Midbrain (tissue), 1 donor: ENCODE measurements at places on chromosomes 4 and X.
A peak's percentile ranks its signal among the peaks of the same experiment; 100 is the strongest.

DNA sequence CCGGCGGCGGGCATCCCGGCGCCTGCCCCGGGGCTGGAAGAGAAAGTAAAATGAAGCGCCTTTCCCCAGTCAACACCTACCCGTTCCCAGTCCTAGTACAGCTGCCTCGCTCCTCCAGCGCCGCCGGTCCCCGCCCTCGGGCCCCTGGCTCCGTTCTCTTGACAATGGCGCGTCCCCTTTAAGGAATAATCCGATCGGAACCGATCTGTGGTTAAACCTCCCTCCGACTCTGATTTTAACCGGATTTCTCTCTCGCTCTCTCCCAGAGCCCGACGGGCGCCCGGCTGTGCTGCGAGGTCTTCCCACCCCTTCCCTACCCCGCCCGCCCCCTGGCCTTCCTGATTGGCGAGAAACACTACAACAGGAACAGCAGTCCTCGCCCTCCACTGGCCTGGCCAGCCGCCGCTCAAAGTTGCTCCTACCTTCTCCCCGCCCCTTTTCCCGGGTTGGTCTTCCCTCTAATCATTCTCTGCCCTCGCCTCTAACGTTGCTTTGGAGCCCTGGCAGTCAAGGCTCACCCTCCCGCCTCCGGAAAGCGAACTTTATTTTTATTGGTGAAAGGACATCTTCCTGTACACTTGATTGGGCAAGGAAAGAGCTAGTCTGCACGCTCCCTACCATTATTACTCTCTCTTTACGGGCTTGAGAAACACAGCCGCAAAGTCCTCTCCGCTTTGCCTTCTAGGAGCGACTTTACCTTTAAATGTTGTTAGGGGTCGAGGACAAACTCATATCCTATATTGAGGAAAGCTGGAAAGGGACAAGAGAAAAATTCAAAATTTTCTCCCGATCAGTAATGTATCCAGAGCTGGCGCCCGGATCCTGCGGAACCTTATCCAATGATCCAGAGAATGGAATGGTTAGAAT is at the start of gene FRYL:
TSS of gene FRYL (minus strand) at position 282 of the 867 bp plus-strand sequence. CDS start 145,869 bp downstream, outside the sequence.
- DNase-seq: peak; percentile 100

DNA sequence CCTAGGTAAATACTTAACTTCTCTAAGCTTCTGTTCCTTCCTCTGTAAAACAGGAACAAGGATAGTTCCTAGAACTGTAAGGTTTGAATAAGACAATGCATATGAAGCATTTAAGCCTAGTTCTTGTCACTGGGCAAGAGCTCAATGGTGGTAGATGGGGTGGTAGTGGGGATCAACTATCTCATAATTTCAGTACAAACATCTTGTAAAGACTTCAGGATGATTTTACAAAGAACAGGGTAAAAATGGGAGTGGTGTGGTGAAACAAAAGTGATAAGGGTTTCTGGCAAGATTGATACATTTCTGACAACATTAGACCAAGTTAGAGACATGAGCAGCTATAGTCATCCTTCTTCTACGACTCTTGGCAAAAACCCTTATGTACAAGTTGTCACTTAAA is 137.8 kb downstream of the SCFD2 start:
- DNase-seq: no peak

DNA sequence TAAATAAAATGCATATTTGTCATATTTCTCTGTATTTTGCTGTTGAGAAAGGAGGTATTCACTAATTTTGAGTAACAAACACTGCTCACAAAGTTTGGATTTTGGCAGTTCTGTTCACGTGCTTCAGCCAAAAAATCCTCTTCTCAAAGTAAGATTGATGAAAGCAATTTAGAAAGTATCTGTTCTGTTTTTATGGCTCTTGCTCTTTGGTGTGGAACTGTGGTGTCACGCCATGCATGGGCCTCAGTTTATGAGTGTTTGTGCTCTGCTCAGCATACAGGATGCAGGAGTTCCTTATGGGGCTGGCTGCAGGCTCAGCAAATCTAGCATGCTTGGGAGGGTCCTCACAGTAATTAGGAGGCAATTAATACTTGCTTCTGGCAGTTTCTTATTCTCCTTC is 3.3 kb downstream of the HTT start:
- no peak for DNase-seq

GRCh38 chrX:11566173-11566572 is 99.5 kb downstream of the ARHGAP6 start:
- no peak for DNase-seq

GRCh38 chrX:140391313-140391712 is 113.6 kb downstream of the SOX3 start:
- peak; percentile 2 for DNase-seq

- no peak for DNase-seq
Measured at GRCh38 chr4:11297627-11298026, 131.1 kb downstream of the HS3ST1 start.

- DNase-seq: no peak
Measured at GRCh38 chrX:53280331-53281320, 758 bp downstream of the IQSEC2 start.

DNA sequence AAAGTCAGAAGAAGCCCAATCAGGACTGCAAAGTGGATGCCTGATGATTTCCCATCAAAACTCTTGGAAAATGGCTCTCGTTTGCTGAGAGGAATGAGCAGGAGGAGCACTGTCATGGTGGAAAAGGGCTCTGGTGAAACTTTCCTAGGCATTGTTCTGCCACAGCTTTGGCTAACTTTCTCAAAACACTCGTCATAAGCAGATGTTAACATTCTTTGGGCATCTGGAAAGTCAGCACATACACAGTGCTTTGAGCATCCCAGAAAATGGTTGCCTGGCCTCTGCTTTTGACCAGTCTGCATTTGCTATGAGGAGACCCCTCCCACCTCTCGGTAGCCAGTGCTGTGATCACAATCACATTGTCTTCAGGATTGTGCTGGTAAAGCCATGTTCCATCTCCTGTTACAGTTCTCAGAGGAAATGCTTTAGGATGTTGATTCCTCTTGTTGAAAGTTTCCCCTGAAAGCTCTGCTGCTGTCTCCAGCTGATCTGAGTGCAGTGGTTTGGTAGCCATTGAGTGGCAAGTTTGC is 25.2 kb upstream of the TBC1D14 start:
- no peak for DNase-seq

GRCh38 chr4:38672074-38672396 is 8.0 kb downstream of the KLF3 start:
- DNase-seq: no peak

DNA sequence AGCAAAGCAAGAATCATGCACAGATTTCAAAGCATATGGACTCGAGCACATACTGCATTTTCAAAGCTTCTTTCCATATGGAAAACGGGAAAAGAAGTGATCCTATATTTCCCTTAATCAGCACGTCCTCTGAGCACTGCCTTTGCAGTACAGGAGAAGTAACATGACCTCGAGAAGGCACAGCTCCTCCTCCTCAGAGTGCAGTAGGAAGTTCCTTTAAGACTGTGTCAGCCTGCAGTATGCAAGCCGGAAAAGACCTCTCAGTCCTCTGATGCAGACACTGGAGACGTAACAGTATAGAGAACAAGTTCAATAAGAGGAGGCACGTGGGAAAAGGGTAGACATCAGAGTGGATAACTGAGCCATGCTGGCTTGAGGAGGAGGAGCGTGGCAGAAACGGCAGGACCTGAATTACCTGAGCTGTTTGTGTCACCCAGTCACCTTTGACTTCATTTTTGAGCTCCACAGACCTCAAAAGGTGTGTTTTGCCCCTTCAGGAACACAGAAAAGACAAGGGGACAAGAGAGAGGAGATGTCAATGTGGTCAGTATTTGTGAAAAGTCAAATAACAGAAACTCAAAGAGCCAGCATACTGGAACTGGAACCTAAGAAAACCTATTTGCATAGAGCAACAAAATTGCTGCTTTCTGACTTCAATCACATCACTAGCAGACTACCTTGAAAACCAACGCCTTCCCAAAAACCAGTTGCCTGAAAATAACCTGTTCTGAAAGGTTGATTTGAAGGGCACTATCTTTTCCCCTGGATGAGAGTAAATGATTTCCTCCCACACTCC is 20.8 kb downstream of the IRF2 start:
- DNase-seq: peak; percentile 29

DNA sequence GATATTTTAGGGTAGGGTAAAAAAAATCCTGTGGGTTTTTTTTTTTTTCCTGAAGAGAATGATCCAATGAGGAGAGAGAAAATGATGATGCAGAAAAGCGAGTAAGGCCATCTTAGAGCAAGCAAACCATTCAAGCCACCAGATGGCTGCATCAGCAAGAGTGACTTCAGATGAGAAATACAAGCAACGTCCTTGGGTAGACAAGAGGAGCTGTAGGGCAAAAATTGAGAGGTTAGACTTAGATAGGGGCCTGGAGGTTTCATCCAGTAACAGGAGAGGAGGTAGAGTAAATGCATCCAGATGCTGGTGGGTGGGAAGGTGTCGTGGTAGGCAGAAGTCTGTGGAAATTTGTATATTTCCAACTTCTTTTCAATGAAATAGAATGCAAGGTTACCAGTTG is 14.6 kb downstream of the FTHL17 start:
- no peak for DNase-seq

- no peak for DNase-seq
Measured at GRCh38 chr4:140666889-140667614, 89.1 kb downstream of the TBC1D9 start.

DNA sequence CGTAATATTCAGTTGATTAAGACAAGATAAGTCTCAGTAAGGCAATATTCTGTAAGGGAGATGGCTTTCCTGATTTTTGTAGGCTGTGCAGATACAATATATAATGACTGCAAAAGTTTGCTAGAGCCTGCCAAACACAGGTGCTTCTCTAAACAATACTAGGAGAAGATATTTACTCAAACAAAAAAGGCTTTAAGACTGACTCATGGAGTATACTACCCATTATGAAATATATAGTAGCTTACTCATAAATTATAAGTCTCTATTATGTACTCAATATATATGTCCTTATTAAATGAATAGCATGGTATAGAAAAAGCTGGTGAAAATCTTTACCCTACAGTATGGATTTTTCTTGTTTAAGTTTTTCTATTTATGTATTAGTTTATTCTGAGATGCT is 93.2 kb upstream of the IL15 start:
- DNase-seq: no peak

- no peak for DNase-seq
Measured at GRCh38 chr4:129246145-129246544, 150.2 kb downstream of the C4orf33 start.

GRCh38 chr4:183941964-183942363 is 36.9 kb downstream of the STOX2 start:
- no peak for DNase-seq

GRCh38 chr4:113071274-113071673 is 21.8 kb downstream of the ANK2 start:
- DNase-seq: no peak

DNA sequence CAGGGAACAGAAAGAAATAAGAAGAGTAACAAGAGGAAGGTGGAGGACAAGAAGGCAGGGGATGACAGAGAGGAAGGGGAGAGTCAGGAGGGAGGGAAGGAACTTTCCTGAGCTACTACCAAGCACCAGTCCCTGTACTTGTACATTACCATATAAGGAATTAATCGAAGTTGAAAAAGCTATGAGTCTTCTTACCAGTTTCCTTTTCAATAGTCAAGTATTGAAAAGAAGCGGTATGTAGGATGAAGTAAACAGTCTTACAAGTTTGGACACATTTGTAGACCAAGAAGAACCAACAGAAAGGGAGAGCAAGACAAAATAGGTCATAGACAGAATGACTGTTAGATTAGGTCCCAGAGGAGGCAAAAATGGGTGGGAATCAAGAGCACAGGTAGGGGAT is 629.7 kb upstream of the DIPK2B start:
- DNase-seq: no peak

DNA sequence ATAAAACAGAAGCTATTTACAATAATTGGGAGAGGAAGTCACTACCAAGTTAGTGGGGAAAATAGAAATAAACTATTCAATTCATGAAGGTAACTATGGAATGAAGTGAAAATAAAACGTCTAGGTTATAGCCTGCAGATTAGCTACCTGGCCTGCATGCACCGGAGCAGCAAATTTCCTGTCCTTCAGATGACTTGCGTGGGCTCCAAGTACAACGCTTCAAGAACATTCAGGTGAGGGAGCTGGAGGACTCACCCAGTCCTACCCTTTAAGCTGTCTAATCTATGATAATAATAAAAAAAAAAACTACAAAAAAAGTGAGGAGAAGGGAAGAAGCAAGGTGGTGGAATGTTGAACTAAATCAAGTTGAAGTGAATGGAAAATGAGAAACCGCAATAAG is 13.2 kb downstream of the C4orf54 start:
- no peak for DNase-seq

DNA sequence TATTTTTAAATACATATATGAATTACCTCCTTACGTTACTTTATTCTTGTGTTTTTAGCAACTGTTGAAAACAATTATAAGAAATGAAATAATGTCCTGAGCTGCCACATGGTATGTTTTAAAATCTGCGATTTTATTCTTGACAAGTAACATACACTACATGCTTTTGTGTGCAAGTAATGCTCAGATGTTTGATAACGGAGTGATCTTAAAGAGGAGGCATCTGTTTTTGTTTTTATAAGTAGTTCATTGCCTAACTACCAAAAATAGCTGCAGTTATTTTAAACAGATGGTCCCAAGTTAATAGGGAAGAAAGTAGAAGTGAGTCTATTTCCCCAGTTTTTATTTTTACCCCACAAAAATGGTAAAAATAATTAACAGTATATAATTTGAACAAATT is 55.2 kb downstream of the GAB1 start:
- DNase-seq: no peak

GRCh38 chrX:150060406-150060805 is 122.1 kb upstream of the EOLA2 start:
- no peak for DNase-seq

DNA sequence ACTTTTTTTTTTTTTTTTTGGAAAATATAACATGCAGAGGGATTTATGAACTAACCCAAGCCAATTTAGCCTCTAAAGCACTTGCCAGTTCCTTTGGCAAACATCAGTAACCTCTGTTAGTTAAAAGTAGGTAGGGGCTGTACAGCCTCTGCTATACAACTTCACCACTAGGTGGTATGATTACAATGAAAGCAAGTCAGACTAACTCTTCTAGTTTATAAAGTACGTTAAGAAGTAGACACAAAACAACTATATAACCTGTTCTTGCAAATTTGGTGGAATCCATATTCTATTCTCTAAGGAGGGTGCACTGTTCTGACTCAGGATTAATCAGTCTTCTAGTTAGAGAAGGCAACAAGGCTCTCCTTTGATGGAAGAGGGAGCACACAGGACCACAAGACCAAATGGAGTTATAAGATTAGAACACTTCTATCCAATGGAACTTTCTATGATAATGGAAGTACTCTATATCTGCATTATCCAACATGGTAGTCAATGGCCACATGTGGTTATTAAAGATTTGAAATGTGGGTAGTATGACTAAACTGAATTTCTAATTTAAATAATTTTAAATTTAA is 12.8 kb downstream of the AIMP1 start:
- DNase-seq: peak; percentile 26

GRCh38 chrX:98065151-98065550 is 1181.4 kb downstream of the RPA4 start:
- DNase-seq: no peak
